Activated T-helper 2 cell treated with anti-CD3 and anti-CD28 coated beads, Interferon-gamma antibody, Interleukin-2, Interleukin-4, amounts not matched to agents 10 μg/mL and 5 μg/mL and 100 μg/mL, durations not matched to agents 14 hours and 24 hours and 36 hours (primary cell): ENCODE measurements at places on chromosomes 6 and 20. TPM values are rescaled to one million over a fixed set of nuclear protein-coding genes. Genes with fewer than 3 reads are reported as not detected.

Gene PPIL6
- total RNA-seq, result 0.32 TPM in 1 of 2 replicates, not detected in the other

Gene CFAP206
- total RNA-seq, result not detected in 2 replicates

Gene SNAP91
- total RNA-seq, result not detected in 2 replicates

Gene CENPQ
- total RNA-seq, result 13.9 and 14.1 TPM in 2 replicates

Gene TSPO2
- not detected in 2 replicates for total RNA-seq

Gene SLC13A3
- total RNA-seq, result not detected in 2 replicates

Gene GGTLC1
- total RNA-seq, result not detected in 2 replicates

Gene C6orf15
- not detected in 2 replicates for total RNA-seq

Gene CYP39A1
- not detected in 2 replicates for total RNA-seq

Gene DUSP15
- not detected in 2 replicates for total RNA-seq

Gene PHACTR1
- total RNA-seq, result 0.05 and 0.11 TPM in 2 replicates

Gene NNAT
- total RNA-seq, result not detected in 2 replicates

Gene NEDD9
- 34.5 and 35.0 TPM in 2 replicates for total RNA-seq

Gene FOXP4
- total RNA-seq, result 9.6 and 9.7 TPM in 2 replicates

DNA sequence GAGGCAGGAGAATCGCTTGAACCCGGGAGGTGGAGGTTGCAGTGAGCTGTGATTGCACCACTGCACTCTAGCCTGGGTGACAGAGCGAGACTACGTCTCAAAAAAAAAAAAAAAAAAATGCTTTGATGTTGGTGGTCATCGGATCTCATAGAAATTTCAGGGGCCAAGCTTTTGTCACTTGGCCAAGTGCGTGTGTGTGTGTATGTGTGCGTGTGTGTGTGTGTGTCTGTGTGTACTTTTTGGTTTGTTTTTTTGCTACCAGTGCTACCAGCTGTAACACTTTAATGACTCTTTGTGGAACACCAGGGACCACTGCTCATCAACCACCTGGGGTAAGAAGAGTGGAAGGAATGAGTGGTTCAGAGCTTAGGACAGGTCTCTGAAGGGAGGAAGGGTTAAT lies 49.7 kb downstream of the TRAF3IP2 start:
- no peak for DNase-seq

- no peak for DNase-seq
Measured at GRCh38 chr6:65745614-65746013, 38.6 kb upstream of the EYS start.

- no peak for DNase-seq
Measured at GRCh38 chr6:80145921-80146320, 39.5 kb downstream of the BCKDHB start.

DNA sequence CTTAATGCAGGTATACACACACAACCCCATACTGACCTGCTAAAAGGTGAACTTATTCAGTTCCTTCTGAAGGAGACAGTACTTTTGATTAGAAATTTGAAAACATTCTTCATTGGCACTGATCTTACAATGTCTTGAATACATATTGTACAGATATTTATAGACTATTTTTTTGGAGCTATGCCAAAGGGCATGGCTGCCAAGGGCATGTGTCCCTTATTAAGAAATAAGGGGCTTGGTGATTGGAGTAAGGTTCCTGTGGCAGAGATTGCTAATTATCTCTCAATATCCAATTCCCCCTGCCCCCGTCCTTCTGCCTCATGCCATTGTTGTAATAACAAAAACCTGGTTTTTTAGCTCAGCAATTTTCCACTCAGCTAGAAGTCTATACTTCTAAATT lies 355.9 kb downstream of the FARS2 start:
- no peak for DNase-seq

DNA sequence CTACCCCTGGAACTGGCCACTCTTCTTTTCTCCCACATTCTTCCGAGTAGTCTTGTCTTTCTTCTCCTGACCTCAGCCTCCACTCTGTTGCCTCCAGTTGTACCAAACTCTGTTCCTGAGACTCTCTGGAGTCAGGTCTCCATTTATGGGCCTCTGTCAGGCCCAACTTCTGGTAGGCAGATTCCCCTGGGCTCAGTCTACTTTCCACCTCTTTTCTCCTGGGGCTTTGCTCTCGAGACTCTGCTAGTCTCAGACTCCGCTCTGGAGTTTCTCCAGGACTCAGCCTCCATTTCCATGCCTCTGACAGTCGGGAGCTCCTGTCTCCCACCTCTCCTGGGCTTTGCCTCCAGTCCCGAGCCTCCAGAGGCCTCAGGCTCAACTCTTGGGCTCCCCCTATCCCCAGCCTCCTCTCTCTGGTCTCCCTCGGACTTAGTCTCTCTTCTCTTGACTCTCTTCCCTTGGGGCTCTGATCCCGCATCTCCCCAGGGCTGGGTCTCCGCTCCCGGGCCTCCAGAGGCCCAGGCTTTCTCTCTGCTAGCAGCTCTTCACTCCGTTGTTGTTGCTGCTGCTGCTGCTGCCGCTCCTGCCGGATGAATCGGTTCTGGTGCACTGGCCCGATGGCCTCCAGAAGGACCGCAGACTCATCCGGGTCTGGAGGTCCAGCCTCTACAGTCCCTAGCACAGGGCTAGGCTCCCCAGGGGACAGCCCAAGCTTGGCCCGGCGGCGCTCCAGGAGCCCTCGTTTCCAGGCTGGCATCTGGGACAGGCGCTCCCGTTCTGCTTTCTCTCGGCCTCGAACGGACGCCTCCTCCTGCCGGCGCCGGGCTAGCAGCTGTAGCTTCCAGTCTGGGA lies 1.1 kb downstream of the PPP1R18 start:
- DNase-seq, result no peak

DNA sequence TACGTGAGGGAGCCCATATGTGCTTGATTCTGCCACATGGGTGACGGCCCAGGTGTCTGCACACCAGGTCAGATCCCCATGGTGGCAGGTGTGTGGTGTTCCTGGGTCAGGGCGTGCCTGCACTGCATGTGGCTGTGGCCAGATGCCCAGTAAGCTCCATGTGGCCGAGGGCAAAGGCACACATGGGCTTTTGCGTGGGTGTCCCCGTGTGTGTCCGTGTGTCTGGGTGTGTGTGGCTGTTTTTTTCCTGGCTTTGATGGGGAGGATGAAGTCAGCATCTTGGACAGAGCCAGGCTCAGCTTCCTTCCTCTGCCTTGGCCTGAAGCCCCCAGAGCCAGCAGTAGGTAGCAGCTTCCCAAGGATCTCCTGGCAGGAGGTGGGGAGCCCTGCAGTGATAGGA lies 1.5 kb upstream of the TNXB start:
- no peak for DNase-seq

GRCh38 chr6:133774356-133774755 lies 114.6 kb upstream of the TCF21 start:
- DNase-seq, result no peak

DNA sequence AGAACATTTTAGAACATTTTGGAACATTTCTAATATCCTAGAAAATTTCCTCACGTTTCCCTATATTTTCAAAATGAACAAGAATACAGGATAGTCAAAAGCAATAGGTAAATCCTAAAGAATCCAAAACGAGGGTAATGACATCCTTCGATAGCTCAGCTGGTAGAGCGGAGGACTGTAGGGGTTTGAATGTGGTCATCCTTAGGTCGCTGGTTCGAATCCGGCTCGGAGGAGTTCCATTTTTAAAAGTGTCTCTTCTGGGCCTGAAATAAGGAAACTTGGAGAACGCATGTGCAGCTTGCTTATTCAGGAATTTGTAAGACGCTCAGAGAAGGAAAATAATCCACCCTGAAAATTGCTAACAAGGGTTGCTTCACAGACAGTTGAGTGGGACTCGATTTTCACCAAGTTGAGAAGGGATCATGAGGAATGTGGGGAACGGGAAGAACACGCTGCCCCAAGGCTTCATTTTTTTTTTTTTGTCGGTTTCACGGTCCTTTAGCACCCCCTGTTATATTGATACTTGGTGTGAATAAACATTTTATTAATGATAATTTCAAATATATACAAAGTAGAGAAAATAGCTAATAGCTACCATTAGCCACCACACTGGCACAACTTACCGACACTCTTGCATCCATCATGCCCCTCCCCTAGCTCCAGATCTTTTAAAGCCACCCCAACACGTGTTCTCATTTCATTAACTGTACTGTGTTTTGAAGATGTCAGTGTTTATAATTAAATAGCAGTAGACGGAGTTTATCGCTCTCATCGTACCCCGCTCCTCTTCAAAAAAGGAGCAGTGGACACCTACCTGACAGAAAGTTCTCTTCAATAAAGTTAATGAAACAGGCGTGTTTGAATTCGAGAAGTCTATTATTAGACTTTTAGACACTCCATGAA lies 1.8 kb upstream of the ABT1 start:
- no peak for DNase-seq

GRCh38 chr6:91161246-91161645 lies 574.4 kb upstream of the MAP3K7 start:
- no peak for DNase-seq

- DNase-seq, result no peak
Measured at GRCh38 chr6:92369309-92369708, 1050.0 kb downstream of the EPHA7 start.

DNA sequence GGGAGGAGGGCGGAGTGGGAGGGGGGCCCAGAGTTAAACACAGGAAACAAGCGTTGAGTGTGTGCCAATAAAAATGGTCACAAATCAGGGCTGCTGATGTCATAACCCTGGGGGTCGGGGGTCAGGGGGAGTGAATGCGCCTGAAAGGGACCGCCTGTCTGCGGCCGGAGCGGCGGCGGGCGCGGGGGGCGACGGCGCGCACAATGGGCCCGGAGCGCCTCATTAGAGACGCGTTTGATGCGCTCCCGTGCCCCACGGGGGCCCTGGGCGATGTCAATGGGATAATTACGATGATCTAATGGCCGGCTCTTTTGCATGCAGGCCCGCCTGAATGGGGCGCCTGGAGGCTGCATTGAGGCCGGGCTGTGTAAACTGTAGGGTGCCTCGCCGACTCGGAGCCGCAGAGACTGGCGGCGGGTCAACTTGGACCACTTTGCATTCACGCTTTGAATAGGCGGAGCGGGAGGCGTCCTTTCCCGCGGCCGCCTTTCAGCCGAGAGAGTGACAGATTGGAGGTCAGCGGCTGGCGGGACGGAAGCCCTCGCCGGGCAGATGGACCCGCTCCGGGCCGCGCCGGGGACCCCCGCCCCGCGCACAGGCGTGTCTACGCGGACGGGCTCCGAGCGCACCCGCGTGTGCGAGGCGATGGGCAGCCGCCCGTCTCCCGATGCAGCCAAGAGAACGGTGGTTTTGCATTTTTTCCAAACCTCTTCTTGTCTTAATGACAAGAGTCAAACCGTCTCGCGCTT lies 296.1 kb downstream of the TFAP2C start:
- DNase-seq, result no peak

DNA sequence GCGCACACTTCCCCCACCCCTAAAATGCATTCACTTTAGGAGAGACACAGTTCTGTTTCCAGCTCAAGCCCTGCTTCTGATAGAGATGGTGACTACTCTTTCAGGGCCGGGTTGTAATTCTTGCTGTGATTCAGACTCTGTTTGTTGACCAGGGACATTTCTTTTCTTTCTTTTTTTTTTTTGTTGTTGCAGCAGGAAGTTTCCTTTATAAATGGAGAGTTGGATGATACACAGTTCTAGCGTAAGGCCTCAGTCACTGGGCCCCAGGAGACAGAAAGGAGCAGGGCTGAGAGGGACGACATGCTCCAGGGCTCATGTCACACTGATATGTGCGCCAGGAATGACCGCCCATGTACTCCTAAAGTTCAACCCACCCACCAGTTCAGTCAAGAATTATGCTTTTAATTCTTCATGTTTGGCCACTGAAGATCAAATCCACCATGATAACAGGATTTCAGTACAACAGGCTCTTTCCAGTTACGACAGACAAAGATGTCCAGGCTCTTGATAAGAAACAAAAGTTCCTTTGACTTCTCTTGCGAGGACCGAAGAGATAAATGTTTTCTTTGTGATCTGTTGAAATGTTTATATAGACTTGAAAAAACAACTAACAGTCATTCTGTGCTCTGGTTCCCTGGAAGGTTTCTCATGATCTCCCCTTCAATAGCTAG lies 142.5 kb downstream of the CD164 start:
- DNase-seq, result no peak

GRCh38 chr20:8749101-8749500 lies 319.8 kb upstream of the PLCB4 start:
- DNase-seq, result no peak

DNA sequence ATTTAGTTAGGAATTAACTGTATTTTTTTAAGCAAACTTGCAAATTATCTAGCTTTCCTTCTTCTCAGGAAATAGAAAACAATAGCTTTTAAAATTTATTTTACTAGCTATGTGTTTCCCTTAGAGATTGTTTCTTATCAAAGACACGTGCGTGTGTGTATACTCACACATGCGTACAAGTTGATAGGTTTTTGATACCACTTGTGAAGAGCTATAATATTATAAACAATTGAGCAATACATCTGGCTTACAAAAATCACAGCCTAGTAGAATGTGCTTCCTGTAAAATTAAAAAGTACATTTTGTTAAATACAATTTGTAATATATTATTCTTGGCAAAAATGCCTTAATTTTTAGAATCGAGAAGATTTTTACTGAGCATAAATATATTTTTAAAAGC lies 33.9 kb downstream of the COL12A1 start:
- no peak for DNase-seq

- DNase-seq, result peak; percentile 25
Measured at GRCh38 chr6:33840048-33840926, 36.5 kb upstream of the MLN start.

DNA sequence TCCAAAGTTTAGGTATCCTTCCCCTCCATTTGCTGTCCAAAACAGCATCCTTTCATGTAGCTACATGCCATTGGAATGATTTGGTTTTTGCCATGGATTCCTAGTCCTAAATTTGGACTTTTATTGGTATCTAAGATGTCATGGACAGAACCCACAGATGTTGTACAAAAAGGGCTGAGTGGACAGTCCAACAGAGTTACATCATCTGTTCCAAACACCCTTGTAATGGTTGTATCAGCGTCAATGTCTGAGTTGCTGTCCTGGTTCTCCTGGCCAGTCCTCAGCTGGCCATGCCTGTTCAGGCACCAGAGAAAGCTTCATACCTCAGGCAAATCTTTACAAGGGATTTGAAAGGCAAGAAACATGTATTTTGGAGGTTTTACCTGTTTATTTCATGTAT lies 191.3 kb downstream of the ESR1 start:
- DNase-seq, result no peak

DNA sequence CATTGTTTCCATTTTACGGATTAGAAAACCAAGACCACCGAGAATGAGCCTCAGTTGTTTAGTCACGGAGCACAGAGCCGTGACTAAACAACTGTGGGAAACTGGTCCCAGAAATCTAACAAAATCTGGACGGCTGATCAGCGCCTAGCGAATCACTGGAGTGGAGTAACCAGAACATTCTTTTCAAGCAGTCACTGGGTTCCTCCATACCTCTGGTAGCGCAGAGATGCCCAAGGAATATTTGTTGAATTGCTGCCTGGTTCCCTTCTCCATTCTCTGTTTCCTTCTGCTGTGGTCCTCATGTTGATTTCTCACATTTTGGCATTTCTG lies 62.0 kb downstream of the GPX5 start:
- DNase-seq, result no peak

- no peak for DNase-seq
Measured at GRCh38 chr6:148974351-148974750, 227.5 kb downstream of the UST start.

DNA sequence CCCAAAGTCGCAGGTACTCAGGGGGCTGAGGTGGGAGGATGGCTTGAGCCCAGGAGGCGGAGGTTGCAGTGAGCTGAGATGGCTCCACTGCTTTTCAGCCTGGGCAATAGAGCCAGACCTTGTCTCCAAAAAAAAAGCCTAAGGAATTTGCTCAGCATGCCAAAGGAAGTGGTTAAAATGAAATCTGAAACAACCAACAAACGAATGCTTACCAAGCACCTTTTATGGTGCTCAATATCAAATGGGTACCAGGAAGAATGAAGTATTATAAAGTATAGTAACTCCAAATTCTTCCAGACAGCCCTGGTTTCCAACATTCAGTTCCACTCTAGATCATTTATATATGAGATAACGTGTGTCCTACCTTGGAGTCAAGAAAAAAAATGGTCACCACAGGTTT lies 14.0 kb downstream of the GMDS start:
- DNase-seq, result no peak

- DNase-seq, result no peak
Measured at GRCh38 chr6:13803581-13803980, 10.8 kb downstream of the MCUR1 start.
